Activated CD4-positive, alpha-beta T cell treated with anti-CD3 and anti-CD28 coated beads, Interleukin-2, amount 50 U/mL, for 1 hour (primary cell): ENCODE measurements at places on chromosomes 4 and X.

DNA sequence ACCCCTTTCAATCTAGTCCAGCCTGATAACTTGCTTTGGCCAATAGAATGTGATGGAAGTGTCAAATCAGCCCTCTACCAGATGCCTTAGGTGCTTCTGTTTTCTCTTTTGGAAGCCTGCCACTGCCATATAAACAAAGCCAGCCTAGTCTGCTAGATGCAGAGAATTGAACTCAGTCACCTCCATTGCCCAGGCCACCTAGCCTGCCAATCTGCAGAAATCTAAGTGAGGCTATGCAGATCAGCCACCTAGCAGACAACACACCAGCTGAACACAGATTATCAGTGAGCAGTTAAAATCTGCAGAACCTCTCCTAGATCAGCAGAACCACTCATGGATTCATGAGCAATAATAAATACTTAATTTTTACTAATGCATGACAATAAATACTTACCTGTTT is 1108.2 kb downstream of the PCDH18 start:
- DNase-seq: no peak

DNA sequence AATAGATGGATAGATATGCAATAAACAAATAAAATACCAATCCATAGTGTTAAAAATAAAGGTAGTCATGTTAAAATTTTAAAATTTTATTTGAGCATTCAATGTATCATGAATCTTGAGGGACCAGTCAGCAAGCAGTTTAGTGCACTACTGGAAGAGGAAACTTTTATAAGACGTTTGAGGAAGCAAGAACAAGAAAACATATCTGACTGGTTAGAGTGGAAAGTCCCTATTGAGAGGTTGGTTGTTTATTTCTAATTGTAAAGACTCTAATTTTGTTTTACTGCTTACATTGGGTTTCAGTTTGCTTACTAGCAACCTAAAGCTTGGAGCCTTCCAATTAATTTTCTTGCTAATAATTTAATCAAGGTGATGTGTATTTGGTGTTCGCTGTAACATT is 786.2 kb downstream of the RAB28 start:
- no peak for DNase-seq

DNA sequence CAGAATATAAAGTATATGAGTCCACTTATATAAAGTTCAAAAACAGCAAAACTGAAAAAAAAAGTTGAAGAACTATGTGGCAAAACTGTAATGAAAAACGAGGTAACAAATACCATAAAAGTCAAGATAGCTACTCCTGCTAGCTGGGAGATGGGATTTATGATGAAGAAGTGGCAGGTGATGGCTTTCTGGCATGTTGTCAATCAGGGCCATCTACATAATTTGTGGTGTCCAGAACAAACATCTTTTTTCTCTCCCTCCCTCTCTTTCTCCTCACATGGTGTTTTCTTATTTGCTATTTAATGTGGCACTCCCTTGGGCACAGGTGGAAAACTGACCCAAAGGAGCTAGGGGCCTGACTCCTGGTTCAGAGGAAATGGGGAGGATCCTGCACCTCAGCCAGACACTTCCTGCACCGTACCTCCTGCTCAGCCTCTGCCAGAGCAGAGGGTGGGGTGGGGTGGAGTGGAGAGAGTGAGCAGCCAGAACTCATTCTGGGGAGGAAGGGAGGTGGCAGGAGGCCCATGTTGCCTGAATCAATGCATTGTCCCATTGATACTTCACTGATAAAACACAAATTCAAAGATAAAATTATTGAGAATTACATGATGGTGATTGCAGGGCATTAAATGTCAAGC is 5.3 kb upstream of the SAP30 start:
- DNase-seq: no peak

GRCh38 chr4:120893314-120893713 is 29.2 kb downstream of the PRDM5 start:
- DNase-seq: no peak

DNA sequence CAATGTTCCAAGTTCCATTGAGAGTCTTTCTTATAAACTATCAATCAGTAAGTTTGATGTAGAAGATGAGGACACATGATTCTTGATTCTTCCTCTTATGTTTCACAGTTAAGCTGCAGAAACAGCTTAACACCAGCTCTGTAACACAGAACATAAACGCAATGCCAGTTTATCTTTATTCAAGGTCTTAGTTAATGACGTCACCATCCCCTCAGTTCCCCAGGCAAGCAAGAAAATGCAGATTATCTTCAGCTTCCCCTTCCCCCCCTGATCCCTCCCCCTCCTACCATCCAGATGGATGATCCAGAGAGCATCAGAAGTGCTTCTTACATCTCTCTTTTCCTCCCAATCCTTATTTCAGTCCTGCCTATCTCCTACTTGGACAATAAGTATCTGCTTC is 4.4 kb upstream of the SH3RF1 start:
- DNase-seq: no peak

DNA sequence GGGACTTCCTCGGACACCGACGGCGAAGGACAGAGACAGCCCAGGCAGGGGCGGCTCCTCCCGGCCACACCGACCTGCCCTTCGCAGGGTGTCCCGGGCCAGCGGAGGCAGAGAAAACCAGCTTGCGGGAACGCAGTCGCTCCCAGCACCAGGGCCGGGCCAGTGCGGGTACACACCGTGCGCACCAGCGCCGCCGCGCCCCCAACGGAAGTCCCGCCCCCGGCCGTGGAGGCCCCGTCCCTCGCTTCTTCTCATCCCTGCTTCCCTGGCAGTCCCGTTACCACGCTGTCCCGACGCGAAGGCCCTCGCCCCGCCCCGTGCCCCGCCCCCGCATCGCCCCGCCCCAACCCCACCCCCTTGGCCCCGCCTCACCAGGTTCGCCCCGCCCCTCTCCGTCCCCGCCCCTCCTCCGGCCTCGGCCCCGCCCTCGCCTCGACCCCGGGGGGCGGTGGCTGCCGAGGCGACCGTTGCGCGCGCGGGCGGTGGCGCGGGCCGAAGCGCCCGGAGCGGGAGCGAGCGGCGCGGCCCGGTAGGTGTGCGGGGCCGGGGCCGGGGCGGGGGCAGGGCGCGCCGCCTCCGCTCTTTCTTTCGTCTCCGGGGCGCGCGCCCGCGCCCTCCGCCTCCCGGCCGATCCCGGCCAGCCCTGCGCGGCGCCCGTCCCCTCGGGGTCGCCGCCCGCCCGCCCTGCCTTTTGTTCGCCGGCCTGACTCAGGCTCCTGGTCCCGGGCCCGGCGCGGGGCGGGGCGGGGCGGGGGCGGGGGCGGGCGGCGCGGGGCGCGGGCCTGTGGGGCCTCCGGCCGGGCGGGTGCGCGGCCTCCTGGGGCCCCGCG is at the start of gene RGS12:
Gene RGS12, plus strand, starts transcription at position 451 of the 830 bp plus-strand sequence. CDS start 23,150 bp downstream, outside the sequence.
- peak; percentile 79 for DNase-seq

DNA sequence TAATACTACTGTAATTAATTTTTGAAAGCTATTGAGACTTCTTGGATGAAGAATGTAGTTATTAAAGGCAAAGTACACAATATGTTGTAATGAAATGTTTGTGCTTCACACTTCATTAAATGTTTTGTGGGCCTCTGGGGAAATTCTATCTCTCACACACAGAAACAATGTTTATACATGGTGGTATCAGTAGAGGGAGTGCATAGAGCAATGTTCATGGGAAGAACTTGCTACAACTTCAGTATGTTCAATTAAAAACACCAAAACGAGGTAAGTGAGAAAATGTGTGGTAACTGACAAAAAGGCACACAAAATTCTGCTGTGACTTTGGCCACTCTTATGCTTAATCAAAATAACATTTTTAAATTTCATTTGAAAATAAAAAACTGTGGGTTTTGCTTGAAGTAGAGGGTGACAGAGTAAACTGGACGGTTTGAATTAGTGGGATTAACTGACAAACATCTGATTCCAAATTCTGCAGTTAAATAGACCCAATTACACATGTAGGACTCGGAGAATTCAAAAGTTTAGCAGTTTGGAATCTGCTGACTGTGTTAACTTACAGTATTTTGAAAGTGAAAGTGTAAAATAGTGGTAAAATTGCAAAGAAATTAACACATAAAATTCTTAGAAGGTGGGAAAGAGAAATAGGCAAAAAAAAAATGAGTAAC is 111.4 kb upstream of the TTC29 start:
- DNase-seq: no peak
